Umbilical cord (tissue), 2 donors: ENCODE measurements at places on chromosomes 6 and 20. TPM values are rescaled to one million over a fixed set of nuclear protein-coding genes. Genes with fewer than 3 reads are reported as not detected.
A peak's percentile ranks its signal among the peaks of the same experiment; 100 is the strongest.

The BCL2L1 gene
- total RNA-seq, result 37.8 TPM

The MAK gene
- 2.2 TPM for total RNA-seq

The FOXS1 gene
- total RNA-seq, result 0.72 TPM

The TRIM15 gene
- 0.48 TPM for total RNA-seq

The CASS4 gene
- total RNA-seq, result 2.2 TPM

The RIPOR3 gene
- total RNA-seq, result 1.9 TPM

The DEFB119 gene
- not detected for total RNA-seq

The SLC12A5 gene
- total RNA-seq, result 9.1 TPM

The GINM1 gene
- total RNA-seq, result 69.8 TPM

- no peak for DNase-seq
Measured at GRCh38 chr6:90910893-90911292, 324.0 kb upstream of the MAP3K7 start.

- peak; percentile 95 for DNase-seq
Measured at GRCh38 chr6:15329197-15329671, 83.4 kb downstream of the JARID2 start.

DNA sequence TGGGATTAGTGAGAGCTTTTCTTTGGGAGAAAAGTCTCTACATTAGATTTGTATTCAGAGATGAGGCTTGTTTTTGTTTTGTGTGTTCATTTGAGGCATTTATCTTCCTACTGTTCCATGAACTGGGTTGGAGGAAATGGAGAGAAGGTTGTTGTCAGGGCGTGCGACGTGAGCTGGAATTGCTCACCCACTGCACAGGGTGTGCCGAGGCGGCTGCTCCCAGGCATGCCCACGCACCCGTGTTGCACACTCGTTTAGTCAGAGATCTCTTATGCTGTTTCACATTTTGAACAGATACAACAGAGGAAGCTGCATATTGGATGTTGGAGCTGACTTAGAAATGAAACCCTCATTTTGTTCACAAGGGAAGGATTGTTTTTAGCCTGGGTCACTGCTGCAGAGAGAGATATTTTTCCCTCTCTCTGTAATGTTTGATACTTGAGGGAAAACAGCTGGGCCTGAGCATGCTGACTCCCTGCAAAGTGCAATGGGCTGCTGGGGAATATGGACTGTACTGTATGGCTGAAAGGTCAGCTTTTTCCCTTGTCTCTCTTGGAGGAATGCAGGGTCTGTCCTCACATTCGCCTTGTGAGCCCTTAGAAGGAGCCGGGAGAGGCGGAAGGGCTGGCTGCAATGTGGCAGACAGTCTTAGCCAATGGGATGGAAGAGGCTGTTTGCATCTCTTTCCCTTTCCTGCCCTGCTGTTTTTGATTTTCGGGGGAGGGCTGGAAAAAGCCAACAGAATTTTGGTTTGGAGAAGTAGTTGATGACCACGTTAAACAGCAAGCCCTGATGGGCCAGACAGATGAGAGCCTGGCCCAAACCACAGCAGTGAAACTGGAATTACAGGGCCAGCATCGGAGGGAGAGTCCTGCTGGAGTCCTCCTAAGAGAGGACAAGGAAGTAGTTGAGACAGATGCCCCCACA lies 170.8 kb downstream of the SASH1 start:
- peak; percentile 53 for DNase-seq

- no peak for DNase-seq
Measured at GRCh38 chr20:57274299-57274698, 7.9 kb upstream of the BMP7 start.

- DNase-seq, result no peak
Measured at GRCh38 chr6:168050225-168050880, 28.7 kb downstream of the FRMD1 start.

DNA sequence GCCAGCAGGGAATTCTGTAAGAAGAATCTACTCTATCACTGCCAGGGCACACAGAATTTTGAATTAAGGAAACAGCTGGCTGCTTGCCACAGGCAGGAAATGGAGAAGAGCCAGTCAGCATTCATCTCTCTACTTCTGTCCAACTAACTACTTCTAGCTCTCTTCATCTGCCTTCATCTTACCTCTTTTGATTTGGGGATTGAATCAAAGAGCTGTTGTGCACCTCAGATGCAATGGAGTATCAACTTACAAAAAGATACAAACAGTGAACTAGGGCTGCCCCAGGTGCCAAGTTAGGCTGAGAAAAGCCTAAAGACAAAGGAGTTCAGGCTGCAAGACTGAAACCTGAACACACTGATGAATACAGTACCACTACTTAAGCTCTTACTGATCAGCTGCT lies 82.0 kb downstream of the PTPRK start:
- DNase-seq, result no peak

DNA sequence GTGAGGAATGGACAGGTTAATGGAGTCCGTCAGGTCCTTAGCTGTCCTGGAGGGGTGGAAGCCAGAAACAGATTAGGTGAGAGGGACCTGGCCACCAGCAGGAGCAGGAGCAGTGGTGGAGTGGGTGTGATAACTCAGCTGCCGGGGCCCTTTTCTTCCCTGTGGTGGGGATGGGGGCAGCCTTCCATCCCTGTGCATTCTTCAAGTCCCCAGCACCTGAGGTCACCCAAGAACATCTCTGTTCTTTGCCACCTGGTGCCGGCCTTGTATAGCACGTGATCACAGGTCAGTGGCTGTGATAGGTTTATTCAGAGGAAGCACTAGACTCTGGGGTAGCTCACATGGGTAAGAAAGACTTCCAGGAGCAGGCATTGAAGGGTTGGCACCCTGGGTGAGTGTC lies 16.6 kb downstream of the ERGIC3 start:
- no peak for DNase-seq

DNA sequence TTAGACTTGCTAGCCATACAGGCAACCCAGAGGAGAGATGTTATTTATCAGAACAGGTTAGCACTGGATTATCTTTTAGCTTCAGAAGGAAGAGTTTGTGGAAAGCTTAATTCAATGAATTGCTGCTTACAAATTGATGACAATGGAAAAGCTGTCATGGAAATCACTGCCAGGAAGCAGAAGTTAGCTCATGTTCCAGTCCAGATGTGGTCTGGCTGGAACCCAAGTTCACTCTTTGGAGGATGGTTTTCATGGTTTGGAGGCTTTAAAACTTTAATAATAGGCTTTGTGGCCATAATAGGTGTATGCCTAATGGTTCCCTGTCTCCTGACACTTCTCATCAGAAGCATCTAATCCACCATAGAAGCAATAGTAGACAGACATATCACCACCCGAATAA lies 699.0 kb downstream of the PHF3 start:
- DNase-seq, result no peak
